ENCODE measurements at places on chromosomes 13 and 19.

- DNase-seq = no peak
Observed at GRCh38 chr13:111977179-111977506, 89.8 kb upstream of the SOX1 start.

DNA sequence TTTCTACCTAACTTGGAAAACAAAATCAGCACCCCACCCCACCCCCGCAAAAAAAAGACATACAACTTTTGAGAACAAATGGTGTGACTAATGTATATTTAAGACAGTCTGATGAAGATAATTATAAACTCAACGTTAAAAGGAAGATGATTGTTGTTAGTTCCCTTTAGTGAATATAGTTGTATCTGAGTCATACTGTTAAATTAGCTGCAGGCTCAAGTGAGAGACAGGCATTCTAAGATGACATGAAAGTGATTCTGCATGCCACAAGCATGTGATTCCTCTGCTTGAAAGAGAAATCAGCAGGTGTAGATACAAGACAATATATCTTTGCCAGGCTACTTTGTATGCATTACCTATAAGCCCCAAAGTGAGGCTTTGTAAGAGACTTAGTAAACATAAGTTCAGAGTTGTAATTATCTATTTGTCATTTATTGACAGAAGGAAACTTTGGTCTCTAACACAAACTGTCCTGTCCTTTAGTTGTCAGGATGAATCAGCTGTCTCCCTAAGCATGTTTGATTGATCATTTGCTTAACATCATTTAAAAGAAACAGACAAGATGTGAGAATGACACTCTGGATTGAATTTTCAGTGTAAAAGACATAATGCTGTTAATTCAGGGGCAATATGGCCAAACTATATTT, 319.4 kb upstream of the HTR2A start:
- no peak for DNase-seq

- DNase-seq = no peak
Observed at GRCh38 chr13:81012031-81012430, 671.1 kb upstream of the SPRY2 start.

- no peak for DNase-seq
Observed at GRCh38 chr13:76160961-76161925, 525.1 kb downstream of the LMO7 start.

All from posterior cingulate gyrus (tissue), 11 donors.